ENCODE measurements at places on chromosomes 5 and 9.

- no peak for DNase-seq
These were observed 1.3 kb downstream of the GABBR2 start for GRCh38 chr9:98707166-98708102.

- no peak for DNase-seq
These were observed 22.6 kb upstream of the SLC12A7 start for GRCh38 chr5:1134478-1134877.

DNA sequence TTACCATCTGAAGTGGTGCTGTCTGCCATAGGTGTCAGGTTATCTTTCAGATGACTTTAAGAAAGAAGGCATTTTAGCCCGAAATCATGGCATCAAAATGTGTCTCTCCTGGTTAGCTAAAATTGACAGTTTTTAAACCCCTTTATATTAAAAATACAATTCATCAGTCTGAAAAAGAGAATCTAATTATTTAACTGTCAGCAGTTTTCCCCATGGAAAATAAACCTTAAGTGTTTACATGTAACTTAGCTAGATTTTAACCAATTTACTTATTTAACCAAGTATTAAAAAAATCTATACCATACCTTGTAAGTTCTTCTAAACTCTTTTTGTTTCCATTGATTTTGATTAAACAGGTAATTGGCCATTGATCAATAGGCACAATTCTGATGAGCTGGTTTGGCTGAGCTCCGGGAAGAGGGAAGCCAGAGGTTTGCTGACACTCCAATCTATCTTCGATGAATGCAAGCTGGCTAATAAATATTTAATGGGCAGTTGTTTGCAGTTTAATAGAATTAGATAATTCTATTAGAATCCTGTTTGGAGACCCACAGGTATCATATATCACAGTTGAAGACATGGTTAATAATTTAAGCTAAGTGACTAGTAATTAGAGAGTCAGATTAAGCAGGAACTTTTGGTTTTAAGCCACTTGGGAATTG is 114.0 kb downstream of the MAT2B start:
- DNase-seq = no peak

DNA sequence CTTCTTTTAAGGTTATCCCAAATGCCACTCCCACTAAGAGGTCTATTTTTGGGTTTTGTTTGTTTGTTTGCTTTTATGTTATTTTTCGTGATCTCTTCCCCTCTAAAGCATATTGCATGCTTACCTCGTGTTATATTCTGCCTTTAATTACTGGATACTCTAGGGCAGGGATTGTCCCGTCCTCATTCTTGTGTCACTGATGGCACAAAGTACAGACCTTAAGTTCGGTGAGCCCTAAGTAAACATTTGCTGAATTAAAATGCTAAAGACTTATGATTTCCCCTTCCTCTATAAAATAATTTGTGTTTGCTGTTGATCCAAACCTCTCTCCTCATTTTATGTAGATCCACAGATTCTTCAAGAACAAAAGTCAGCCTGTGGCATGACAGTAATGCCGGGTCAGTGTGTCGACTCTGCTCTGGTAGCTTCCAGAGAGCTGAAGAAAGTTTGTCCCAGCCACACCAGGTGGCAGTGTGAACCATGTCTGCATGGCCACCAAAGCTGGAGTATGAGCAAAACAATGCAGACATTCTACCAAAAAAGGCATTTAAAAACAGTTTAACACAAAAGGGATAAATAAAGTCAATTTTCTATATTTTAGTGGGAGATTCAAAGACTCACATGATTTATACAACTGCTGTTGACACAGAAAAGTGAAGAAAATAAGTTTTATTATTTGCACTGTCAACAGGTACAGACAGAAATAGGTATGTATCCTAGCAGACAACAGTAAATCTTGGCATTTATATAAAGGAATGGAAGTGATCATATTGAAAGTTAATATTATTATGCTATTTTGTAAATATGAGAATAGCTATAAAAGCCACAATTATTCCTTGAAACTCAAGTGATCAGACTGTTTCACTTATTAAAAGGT is 17.9 kb upstream of the POC5 start:
- DNase-seq = no peak

DNA sequence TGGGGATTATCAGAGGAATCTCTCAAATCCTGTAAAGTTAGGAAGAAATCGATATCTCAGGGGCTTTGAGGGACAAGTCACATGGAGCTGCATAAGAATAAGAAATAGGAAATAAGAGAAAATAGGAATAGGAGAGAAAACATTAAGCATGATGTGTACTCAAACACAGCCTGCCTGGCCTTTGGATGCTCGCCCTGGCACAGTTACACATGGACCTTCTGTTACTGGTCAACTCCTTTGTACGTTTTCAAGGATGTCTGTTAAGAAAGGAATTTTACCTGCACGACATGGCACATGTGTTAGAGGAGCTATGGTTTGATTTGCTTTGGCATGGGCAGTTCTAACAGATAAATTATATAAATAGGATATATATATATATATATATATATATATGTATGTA is 321.2 kb downstream of the CDH12 start:
- DNase-seq = no peak

GRCh38 chr9:27432308-27432707 is 91.8 kb upstream of the IFNK start:
- no peak for DNase-seq

- DNase-seq = no peak
These were observed 9.3 kb upstream of the CCL21 start for GRCh38 chr9:34719021-34719768.

DNA sequence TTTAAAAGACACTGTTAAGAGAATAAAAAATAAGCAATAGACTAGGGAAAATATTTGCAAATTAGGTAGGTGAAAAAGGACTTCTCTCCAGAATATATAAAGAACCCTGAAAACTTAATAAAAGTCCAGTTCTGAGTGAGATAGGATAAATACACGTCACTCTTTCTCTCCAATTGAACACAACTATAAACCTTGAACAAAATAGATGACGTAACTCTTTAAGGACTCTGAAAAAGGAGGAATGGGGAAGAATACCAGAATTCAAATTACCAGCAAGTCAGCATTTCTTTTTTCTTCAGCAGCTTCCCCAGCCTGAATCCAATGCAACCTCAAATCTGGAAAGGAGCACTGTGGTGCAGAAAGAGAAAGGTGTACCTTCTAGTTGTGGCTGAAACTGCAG is 6.8 kb upstream of the WDR41 start:
- no peak for DNase-seq

GRCh38 chr5:146540414-146540813 is 24.4 kb upstream of the GPR151 start:
- DNase-seq = no peak

GRCh38 chr9:26219961-26220360 is 541.7 kb upstream of the TUSC1 start:
- no peak for DNase-seq

- no peak for DNase-seq
These were observed 228.8 kb upstream of the TYRP1 start for GRCh38 chr9:12464400-12464799.

DNA sequence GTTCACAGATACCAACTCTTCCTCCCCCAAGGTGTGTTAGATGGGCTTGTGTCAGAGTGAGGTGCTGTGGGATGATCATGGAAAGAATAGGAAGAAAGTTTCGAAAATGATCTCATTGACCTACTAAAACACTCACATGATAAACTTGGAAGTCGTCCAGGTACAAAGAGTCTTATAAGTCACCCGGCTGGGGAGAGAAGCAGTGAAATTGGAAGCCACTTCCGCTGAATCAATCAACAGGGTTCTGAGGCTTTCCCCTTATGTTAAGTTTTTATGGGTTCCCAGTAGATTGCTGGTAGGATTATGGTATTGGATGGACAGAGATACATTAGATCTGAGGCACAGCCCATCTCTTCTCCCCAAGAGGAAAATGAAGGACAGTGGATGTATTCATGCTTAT is 218.8 kb upstream of the MSX2 start:
- no peak for DNase-seq

- DNase-seq = no peak
These were observed 286.7 kb downstream of the ELAVL2 start for GRCh38 chr9:23539311-23539710.

GRCh38 chr5:110900829-110901228 is 162.0 kb downstream of the SLC25A46 start:
- DNase-seq = no peak

GRCh38 chr5:89418407-89419085 is 535.6 kb upstream of the MEF2C start:
- DNase-seq = no peak

DNA sequence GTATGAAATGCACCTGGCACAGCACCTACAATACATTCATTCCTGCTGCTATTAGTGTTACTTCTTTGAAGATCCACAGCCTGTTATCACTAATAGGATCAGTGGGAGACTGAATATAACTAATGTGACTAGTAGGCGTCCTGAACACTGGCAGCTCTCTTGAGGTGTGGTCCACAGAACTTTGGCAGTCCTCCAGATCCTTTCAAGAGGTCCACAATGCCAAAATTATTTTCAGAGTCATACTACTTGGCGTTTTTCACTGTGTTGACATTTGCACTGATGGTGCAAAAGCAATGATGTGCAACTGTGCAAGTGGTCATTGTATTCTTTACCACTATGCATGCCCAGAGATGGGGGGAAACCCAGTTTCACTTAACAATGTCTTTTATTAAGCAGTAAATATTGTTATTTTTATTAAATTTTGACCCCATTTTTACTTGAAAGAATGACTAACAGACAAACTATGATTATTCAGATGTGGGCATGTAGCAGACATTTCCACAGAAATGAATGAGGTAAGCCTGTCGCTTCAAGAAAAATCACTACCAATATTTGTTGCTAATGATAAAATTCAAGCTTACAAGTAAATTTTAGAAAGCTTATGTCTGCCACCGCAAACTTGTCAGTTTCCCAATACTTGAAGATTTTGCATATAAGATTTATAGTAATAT is 48.9 kb downstream of the ADRB2 start:
- DNase-seq = no peak

DNA sequence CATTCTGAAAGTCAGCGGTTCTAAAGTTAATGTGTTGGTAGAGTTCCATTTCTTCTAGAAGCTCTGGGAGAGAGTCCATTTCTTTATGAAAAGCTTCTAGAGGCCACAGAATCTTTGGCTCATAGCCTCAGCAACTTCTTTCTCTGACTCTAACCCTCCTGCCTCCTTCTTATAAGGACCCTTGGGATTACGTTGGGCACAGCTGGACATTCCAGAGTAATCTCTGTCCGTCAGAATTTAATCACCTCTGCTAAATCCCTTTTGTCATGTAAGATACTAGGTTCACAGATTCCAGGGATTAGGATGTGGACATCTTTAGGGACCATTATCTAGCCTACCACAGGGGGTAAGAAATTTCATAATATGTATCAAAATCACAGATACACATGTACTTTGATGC is 22.6 kb upstream of the ANKDD1B start:
- no peak for DNase-seq

GRCh38 chr9:95938724-95939123 is 63.2 kb downstream of the ERCC6L2 start:
- no peak for DNase-seq

Data from stimulated activated CD4-positive, alpha-beta T cell treated with anti-CD3 and anti-CD28 coated beads, TNF-alpha, amount 100 ng/mL, for 1 hour (primary cell).